ENCODE measurements at places on chromosomes 3 and 15.

DNA sequence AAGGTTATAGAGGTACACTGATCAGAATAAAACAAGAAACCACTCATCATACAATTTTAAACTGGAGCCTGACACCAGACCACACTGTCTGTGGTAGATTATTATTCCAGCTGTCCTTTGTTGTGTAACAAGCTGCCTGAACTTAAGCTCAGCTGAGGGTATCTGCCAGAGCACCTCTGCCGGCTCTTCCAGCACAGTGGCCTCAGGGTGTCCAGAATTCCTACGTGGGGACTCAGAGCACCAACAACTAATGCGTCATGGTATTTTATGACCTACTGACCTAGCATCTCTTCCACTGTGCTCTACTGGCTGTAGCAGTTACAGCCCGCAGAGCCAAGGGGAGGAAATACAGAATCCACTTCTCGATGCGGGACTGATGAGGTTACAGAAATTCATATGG lies 15.6 kb upstream of the RAF1 start:
- no peak for DNase-seq

DNA sequence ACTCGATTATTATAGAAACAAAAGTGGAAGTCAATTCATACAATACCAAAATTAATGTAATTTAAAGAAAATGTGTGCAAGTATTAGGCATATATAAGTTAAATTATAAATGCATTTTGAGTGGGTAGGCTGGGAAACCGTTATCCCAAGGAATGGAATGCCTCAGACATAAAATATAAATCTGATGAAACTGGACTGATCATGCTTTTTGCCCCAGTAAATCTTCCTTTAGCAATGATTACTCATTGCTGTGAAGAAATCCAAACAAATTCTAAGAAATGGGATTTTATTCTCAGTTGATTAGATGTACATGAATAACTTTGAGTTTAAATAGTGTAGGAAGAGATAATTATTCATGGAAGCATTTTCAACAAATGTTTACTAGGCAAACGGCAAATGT lies 185.5 kb upstream of the KCNMB2 start:
- no peak for DNase-seq

- peak; percentile 8 for DNase-seq
Measured at GRCh38 chr3:184656829-184657681, 54.8 kb downstream of the MAGEF1 start.

DNA sequence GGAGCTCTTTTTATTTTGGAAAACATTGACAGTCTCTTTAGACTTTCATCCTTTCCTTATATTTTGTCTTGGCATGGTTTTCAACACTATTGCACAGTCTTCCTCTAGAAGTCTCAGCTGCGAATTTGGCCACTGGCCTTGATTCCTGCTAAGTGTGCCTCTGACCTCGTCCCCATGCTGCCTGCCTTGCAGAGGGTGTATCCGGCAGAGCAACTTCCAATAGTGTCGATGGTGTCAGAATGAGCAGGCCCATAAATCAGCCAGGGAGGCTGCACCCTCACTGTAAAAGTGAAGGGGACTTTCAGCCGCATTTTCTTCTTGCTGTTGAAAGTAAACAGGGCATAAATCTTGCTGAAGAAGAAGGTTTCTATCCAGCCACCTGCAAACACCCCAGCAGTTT lies 336.7 kb upstream of the TRIM42 start:
- DNase-seq = no peak

GRCh38 chr3:9552252-9552999 lies 1.2 kb downstream of the LHFPL4 start:
- DNase-seq = no peak

DNA sequence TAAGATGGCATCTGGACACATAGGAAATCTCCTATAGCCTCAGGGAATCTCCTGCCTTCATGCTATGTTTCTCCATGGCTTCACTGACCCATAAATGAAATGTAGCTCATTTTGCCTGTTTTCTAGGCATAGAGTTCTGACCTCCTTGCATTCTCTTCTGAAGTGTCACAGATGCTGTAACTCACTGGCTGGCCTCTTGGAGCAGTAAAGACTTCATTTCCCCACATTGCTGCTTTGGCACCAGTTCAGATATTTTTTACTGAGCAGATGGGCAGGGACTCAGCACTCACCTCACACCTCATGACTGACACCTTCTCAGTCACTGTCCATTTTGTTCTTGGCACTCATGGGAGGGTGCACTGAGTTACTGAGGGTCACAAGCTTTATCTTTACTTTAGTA lies 286.7 kb upstream of the TGFBR2 start:
- no peak for DNase-seq

DNA sequence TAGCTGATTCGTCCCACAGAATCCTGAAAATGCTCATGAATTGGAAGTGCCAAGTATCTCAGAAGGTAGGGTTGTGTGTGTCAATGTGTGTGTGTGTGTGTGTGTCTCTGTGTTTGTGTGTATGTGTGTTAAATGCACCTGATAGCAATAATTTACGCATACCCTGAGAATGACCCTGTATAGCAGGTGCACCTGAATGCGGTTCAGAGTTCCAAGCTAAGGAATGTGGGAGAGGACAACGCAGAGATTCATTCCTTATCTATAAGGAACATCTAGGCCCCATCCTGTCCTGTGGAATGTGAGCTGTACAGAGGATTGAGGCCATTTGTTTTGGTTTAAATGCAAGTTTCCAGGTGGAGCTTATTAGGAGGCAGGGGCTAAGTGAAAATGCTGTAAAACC lies 49.1 kb upstream of the NEDD4 start:
- DNase-seq = no peak

- no peak for DNase-seq
Measured at GRCh38 chr3:150242220-150242936, 165.7 kb upstream of the TSC22D2 start.

- DNase-seq = no peak
Measured at GRCh38 chr3:129514110-129514509, 14.3 kb upstream of the RHO start.

GRCh38 chr3:130517602-130518001 lies 625 bp downstream of the COL6A6 start:
- no peak for DNase-seq

DNA sequence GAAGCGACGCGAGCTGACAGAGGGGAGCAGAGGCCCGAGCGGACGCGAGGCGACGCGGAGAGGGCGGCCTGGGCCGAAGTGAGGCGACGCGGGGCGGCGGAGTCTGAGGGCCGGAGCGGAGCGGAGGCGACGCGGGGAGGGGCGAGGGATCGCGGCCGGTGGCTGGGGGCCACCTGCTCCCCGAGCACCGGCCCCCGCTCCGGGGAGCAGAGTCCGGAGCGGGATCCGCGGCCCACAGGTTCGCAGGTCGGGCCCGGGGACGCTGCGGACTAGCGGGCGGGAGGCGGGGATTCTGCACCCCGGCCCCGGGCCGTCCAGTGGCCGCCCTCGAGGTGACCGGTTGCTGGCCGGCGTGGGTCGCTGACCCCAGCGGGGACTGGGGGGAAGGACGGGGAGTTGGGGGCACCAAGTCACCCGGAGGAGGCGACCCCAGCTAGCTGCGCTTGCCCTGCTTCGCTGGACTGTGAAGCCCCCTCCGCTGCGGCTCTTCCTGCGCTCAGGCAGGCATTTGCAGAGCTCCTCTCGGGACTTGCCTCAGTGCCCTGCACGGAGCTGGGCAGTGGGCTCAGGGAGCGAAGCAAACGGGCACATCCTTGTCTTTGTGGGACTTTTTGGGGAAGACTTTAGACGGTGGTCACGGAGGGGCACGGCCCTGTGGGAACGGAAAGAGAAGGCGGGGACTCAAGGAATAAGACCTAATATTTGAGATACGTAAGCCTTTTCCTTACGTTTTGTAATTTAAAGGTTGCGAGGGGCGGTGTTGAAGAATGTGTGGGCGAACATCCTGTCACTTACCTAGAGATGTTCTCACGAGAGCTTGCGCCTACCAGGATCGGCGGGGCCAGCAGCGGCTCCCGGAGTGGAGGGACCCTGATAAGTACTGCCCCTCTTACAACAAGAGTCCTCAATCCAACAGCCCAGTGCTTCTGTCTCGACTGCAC lies 566 bp downstream of the HMCES start:
- DNase-seq = no peak

DNA sequence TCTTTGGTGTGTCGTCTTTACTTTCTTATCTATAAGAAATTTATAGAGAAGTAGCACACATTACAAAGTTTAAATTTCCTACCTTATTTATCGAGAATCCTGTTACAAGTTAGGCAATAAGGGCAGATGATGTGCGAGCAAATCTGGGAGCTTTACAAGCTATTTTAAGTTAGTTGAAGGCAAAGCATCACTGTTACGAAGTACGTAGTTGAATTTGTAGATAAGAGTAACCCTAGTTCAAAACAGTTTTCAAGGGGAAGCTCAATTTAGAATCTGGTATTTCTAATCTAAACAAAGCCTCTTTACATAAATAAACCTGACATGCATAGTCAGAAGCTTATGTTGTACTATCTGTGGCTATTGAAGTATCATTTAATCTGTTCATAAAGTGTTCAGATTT lies 8.4 kb downstream of the KBTBD8 start:
- no peak for DNase-seq

DNA sequence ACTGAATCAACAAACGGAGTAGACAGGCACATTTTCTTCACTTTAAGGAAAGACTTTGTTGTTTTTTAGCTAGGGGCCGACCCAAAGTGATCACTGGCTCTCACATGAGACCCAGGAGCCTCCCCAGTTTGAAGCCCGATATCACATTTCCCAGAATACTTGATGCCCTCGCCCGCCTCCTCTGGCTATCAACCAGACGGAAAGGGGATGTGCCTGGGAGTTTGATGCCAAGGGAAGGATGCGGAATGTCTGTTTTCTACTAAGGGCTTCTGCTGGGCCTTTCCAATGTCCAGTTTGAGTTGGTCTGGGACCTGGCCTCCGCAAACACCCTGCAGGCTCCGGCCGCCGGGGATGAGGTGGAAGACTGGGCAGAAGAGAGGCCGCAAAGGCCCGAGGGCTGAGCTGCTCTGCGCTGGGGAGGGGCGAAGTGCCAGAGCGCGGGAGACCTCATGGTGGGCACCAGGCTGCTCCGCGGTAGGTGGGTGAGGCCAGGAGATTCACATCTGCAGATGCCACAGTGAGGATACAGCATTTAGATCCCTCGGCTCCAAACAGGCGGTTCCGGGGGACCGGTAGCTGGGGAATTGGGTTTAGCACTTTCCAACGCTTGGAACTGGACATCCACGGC lies 491 bp upstream of the ZNF774 start:
- no peak for DNase-seq

DNA sequence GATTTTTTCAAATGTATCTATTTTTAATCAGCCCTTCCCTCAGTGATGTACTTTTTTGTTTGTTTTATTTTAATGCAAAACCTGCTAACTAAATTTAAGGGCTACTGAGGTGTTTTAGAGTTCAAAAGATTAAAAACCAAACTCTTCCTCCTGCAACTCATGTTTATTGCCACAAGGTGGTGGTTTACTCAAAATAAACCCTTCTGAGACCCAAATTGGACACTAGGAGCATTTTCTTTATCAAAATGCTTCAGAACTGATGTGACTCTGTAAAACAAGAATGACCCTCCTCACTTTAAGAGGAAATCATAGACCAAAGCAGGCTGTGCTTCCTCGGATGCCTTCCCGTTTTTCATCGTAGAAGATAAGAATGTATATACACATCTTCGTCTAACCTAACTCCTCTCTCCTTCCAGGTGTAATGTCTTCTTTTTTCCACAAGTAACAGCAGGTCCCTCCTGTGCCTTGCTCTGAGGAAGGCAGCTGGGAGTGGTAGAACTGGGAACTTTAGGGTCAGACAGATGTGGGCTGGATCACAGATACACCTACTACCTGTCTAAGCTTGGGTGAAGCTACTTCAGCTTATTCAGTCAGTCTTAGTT lies 2.9 kb upstream of the NME9 start:
- DNase-seq = no peak

- no peak for DNase-seq
Measured at GRCh38 chr3:170734043-170734734, 135.8 kb downstream of the RPL22L1 start.

GRCh38 chr15:57334257-57334656 lies 42.0 kb upstream of the CGNL1 start:
- DNase-seq = no peak

DNA sequence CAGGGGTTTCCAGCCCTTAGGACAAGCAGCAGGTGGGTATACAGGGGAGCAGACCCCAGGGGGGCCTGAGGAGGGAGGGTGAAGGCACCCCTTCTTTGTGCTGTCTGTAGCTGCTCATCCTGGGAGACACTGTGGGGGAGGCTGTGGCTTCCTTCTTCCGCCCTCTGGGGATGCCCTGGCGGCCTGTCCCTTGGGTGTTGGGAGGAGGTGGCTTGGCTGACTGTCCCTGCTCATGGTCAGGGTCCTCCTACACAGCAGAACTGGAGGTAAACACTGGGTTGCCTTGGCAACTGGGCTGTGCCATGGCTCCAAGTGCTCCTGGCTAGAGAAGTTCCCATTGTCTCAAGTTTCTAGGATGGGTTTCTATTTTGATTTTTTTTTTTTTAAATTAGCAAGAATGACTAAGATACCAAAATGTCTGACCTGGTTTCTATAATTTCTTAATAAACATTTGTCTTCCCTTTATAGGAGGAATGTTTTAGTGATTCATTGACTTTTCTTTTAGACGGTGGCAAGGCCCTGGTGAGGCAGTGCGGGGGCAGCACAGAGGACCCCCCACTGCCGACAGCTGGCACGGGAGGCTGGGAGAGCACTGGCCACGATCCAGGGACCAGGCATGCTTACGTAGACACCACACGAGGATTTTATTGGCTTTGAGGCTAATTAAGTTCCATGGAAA lies 12.4 kb downstream of the KLF13 start:
- no peak for DNase-seq

- DNase-seq = no peak
Measured at GRCh38 chr15:39054128-39054732, 489.6 kb upstream of the RASGRP1 start.

- no peak for DNase-seq
Measured at GRCh38 chr3:168707900-168708299, 612.2 kb upstream of the GOLIM4 start.

- DNase-seq = no peak
Measured at GRCh38 chr3:67377299-67377698, 277.1 kb downstream of the SUCLG2 start.

DNA sequence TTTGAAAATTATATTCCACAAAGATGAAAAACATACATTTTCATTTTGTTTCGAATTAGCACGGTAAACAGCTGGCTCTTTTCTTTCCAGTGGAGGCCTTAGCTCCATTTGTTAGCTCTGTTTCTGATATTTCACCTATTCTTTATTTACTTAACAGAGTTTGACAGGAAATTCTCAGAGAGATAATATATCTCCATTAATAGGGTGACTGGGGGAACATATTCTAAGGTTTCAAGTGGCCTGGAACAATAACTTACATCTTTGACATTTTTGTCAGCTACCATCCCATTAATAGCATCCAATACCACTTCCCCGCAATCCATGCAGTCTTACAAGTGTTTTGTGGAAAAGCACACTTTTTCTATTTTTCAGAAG lies 577.6 kb upstream of the MDFIC2 start:
- no peak for DNase-seq

DNA sequence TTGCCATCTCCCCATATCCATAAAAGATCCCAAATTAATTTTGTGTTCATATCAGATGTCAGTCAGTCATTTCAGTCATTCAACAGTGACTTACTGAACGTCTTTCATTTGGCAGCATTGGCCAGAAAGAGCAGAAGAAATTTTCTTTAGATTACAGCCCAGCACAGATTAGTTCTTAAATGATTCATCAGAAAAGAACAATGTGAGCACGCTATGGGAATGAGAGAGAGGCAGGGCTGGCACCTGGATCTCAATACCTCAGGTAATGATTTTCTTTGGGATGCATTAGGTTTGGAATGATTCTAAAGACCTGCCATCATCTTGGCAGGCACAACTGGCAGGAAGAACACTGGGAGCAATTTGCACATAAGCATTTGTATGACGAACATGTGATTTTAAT lies 41.6 kb downstream of the FBN1 start:
- DNase-seq = no peak
